ENCODE measurements at places on chromosomes 6 and 20. TPM values are rescaled to one million over a fixed set of nuclear protein-coding genes. Genes with fewer than 3 reads are reported as not detected.

DNA sequence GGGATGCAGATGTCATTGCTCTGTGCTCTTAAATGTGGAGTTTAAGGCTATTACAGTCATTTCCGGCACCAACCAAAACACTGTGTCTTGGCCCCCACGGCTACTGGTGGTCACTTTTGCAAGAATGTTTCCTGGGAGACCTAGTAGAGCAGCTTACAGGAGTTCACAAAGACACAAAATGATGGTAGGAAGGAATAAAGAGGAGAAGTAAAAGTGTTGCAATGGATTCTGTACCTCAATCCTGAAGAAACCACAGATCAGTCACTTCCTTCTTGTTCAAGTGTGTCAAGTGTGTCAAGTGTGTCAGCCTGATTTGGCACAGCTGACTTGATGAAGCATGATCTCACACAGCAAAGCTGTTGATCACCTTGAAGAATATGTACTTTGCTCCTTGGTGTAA, 344.0 kb downstream of the PLCB1 start:
- no peak for DNase-seq

- DNase-seq, result no peak
Observed at GRCh38 chr20:32970115-32970972, 33.9 kb downstream of the SUN5 start.

DNA sequence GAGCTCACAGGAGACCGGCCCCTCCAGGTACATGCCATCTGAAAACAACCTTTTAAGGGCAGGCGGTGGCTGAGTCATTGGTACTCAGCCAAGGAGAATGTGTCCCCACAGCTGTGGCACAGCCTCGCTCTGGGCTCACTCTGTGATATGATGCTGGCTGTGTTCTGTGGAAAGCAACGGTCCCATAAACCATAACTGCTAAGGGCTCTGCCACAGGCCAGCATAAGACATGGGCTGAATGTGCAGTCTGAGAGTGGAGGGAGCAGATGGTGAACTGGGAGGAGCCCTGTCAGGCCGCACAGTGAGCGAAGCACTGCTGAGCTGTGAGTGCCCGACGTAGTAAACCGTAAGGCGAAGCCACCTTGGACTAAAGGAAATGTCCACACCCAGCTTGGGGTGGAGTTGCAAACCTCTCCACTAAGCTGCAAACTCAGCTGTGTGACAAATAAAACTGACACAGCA, 375.8 kb downstream of the THBS2 start:
- no peak for DNase-seq

DNA sequence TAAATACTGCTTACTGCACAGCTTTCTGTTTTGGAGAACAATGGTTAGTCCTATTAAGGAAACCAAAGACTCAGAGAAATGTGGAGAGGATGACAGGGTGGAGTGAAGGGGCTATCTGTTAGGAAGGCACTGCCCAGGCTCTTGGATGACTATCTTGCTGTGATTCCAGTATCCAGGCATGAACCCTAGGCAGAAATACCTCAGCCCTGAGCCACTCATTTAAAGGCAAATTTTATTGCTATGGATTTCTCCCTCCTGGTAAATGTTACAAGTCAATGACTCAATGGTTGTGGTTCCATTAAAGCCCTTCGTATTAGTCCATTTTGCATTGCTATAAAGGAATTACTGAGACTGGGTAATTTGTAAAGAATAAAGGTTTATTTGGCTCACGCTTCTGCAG, 25.9 kb downstream of the ADGRF4 start:
- no peak for DNase-seq

- peak; percentile 91 for DNase-seq
Observed at GRCh38 chr6:111997078-111997852, 56.6 kb upstream of the CCN6 start.

DNA sequence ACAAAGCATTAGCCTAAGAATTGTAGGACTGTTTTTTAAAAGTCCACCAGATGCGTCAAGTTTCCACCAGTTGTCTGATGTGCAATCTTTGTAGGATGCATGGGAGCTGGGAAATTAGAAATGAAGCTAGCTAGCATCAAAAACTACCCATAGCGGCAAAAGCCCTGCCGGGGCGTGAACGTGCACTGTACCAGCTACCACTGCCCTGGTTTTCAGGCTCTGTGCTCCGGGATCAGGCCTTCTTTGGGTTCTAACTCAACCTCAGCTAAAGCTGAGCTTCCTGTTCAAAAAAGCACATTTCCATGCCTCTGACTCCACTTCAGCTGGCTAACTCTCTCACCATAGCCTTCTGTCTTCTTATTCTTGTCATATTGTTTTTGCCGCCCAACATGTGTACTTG, 26.9 kb upstream of the FUCA2 start:
- DNase-seq, result no peak

GRCh38 chr6:133467982-133468380, 226.8 kb downstream of the EYA4 start:
- no peak for DNase-seq

DNA sequence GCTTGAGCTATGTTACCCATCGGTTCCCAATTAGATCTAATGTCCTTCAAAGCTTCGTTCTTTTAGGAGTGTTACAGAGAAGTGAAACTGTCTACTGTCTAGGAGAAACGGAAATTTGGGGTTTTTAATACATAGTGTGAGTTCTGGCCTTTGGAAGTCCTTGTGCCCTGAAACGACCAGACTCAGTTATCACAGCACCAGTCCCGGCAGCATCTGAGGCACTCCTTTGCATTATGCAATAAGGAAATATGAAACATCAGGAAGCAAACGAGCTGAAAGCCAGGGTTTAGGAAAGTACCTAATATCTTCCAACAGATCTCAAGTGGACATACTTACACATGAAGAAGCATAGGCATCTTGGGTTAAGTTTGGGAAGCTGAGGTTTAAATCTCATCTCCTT, 61.8 kb upstream of the ADGRF1 start:
- no peak for DNase-seq

DNA sequence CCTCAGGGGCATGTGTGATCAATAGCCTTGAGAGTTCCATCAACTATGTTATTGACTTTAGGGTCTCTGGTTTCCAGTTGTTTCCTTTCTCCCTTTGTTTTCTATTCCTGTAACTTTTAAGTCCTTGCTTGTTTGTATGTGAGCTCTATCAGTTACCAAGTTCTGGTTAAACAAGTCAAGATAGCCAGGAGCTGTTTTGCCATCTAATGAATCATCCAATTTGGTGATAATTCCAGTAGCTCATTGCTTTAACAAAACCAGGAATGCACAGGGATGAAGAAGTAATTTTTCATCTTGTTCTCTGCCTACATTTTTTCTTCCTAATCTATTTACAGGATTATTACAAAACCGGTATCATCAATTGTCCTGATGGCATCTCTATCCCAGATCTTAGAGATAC, 36.5 kb downstream of the KCTD20 start:
- no peak for DNase-seq

DNA sequence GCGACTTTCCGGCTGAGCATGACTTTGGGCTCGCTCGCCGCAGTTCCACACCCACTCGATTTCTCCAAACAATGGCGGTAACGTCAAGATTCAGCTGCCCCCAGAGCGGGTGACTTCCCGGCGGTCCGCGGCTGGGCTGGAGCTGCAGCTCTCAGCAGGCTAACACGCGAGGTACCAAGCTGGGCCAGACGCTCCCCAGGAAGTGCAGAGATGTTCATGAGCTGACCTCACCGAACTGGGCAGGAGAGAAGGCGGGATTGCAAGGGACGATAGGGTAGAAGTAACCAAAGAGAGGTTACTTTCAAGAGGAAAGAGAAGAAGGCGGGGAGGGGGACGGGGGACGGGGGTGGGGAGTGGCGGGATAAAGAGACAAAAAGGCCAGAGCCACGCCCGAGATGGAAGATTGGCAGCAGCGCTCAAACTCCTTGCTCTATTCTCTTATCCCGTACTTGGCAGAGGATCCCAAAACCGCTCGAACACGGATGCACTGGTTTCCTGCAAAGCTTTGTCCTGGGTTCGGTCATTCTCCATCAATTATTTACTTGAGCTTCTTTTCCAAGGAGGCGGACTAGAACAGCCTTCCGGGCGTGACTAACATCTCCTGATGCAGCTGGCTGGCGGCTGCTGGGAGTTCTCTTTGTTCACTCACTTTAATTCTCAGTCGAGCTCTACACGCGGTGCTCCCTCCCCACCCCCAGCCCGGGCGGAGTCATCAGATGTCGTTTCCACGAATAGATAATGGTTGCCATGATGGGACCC, at the start of gene MTCL3:
Gene MTCL3, minus strand, starts transcription at position 626 of the 759 bp plus-strand sequence.
- no peak for DNase-seq

GRCh38 chr20:54587408-54587807, 112.0 kb downstream of the DOK5 start:
- DNase-seq, result no peak

DNA sequence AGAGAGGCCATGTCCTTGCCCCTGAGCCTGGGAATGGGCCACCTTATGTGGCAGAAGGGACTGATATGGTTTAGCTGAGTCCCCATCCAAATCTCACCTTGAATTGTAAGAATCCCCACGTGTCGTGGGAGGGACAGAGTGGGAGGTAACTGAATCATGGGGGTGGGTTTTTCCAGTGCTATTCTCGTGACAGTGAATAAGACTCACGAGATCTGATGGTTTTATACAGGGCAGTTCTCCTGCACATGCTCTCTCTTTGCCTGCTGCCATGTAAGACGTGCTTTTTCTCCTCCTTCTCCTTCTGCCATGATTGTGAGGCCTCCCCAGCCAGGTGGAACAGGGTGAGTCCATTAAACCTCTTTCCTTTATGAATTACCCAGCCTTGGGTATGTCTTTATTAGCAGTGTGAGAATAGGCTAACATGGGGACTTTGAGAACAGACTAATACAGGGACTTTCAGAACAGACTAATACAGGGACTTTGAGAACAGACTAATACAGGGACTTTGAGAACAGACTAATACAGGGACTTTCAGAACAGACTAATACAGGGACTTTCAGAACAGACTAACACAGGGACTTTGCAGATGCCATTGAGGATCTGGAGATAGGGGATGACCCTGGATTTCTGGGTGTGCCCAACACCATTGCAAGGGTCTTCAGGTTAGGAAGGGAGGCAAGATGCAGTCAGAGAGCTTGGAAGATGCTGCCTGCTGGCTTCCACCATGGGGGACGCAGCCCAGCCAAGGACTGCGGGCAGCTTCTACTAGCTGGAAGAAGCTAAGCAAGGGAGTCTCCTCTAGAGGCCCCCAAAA, 86.9 kb downstream of the RAMACL start:
- DNase-seq, result no peak

DNA sequence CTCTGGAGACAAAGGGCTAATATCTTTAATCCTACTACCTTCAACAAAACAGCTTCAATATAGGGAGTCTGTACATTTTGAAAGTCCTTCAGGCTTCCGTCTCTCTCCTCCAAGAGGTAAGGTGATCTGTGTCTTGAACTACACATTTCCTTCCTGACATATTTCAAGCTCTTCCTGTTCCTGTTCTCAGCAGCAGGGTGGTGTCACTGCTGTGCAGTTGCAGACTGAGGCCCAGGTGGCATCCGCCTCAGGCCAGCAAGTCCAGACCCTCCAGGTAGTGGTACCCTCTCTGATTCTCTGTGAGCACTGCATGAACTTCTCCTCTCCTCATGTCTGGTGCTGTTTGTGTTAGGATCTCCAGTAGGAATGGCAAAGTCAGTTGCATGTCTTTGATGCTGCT, 7.8 kb downstream of the NFYA start:
- DNase-seq, result no peak

- no peak for DNase-seq
Observed at GRCh38 chr6:159217595-159218275, 48.5 kb downstream of the FNDC1 start.

DNA sequence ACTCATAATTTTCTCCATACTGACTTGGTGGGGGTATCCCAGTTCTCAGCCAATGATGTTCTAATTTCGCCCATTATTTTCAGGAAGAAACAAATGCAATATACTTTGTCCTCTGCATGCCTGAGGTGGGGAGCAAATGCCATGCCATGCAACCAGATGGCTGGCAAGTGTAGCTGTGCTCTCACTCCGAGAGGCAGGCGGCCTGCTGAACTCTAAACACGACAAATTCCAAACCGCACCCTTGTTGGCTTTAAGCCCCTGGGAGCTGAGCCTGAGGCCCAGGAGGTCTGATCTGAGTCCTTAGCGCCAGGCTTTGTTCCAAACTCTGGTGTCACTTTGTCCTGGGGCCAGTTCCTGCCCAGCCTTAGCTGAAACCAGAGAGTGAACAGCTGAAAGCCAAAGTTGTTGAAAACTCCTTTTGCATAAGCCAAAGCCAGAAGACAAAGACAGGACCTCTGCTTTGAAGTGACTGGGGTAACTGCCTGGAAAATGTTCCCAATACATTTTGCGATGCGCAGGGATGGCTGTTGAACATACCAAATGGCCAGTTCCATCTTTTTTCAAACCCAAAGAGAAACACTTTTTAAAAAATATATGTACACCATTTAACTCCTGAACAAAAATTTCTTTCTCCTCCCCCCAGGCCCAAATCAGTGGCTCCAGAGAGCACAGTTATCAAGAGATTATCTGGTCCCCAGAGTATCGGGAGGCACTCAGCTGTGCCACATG, 46.2 kb downstream of the TTI1 start:
- DNase-seq, result peak; percentile 86

DNA sequence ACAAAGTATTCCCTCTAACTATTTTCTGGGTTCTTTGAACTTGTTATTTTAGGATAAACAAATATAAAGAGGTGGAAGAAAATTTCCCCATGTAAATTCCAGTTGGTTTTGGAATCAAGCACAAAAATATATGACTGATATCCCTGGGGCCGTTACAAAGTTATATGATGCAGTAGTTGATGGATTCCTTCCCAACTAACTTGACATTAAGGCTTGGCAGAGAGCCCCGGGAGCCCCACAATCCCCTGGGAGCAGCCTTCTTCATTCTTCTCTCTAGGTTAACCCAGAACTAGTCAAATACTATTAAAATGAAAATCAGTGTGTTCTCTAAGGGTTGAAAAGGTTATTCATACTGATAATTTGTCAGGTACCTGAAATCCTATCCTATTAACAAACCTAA, 508.9 kb upstream of the SOX4 start:
- DNase-seq, result no peak

- no peak for DNase-seq
Observed at GRCh38 chr6:141484711-141485110, 648.0 kb upstream of the GJE1 start.

GRCh38 chr6:34514593-34515472, 41.3 kb downstream of the SPDEF start:
- peak; percentile 68 for DNase-seq

DNA sequence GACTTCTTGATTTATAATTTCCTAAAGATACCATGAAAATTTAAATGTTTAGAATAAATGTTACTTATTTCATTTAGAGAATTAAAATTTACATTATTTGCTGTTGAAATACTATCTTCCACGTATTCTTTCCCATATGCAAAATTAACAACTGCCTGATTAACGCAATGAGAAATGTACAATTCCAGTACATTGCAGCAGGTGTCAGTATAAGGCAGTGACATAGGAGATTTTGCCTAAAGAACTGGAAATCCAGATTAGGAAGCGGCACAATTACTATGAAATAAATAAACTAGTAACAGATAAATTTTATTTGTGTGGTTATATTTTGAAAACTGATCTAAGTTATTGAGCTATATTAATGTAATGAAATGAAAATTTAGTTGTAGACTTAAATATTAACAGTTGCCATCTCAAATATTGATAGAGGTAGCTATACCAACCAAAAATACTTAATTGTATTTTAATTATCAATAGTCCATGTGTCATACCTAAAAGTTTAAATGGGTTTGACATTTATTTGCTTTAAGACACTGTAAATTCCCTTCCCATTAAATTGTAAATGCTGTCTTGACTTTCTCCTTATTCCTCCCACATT, 300.2 kb downstream of the UTRN start:
- DNase-seq, result no peak

- no peak for DNase-seq
Observed at GRCh38 chr6:53771785-53772624, 22.8 kb upstream of the LRRC1 start.

NRSN1 gene
- polyA plus RNA-seq, result not detected

SNPH gene
- polyA plus RNA-seq, result 6.8 TPM

RGS17 gene
- 2.8 TPM for polyA plus RNA-seq

TRIM31 gene
- polyA plus RNA-seq, result 0.79 TPM

L3MBTL1 gene
- polyA plus RNA-seq, result 2.9 TPM

SLC12A5 gene
- polyA plus RNA-seq, result not detected

TXLNB gene
- polyA plus RNA-seq, result 0.63 TPM
